Esophagus squamous epithelium (tissue), 5 donors: ENCODE measurements at places on chromosomes 4 and X.

- no peaks in the 10 kb centered on the region for H3K27me3 ChIP-seq
Measured at GRCh38 chr4:108988464-108989195, 225.8 kb upstream of the ETNPPL start.

GRCh38 chrX:24799078-24799477 is 105.4 kb downstream of the POLA1 start:
- no peaks in the 10 kb centered on the region for H3K27me3 ChIP-seq
- no peaks in the 10 kb centered on the region for H3K4me1 ChIP-seq
- no peak overlapping the region for H3K4me3 ChIP-seq

GRCh38 chr4:168955674-168956073 is 54.4 kb downstream of the CBR4 start:
- no peak overlapping the region for H3K4me3 ChIP-seq
- no peak for DNase-seq
- H3K27ac ChIP-seq = no peak overlapping the region
- no peaks in the 10 kb centered on the region for H3K4me1 ChIP-seq
- H3K36me3 ChIP-seq = no peaks in the 10 kb centered on the region
- H3K27me3 ChIP-seq = no peaks in the 10 kb centered on the region

DNA sequence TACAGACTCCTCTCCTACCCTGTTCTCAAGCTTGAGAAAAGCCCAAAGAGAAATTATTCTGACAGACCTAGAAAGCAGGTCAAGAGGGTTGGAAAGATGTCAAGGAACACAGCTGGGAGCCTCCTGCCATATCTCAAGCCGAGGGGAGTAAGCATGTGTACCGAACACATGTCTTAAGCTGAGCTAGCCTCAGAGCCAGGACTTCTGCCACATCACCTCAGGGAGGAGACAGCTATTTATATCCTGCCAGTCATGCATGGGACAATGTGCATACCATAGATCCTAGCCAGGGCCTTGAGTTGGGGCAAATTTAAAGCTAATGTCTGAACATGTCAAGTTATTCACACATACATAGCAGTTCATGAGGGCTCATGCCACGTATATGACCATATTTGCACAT is 11.8 kb downstream of the TMEM31 start:
- H3K36me3 ChIP-seq = no peaks in the 10 kb centered on the region
- no peak for DNase-seq
- H3K4me1 ChIP-seq = no peaks in the 10 kb centered on the region
- H3K27ac ChIP-seq = no peak overlapping the region

DNA sequence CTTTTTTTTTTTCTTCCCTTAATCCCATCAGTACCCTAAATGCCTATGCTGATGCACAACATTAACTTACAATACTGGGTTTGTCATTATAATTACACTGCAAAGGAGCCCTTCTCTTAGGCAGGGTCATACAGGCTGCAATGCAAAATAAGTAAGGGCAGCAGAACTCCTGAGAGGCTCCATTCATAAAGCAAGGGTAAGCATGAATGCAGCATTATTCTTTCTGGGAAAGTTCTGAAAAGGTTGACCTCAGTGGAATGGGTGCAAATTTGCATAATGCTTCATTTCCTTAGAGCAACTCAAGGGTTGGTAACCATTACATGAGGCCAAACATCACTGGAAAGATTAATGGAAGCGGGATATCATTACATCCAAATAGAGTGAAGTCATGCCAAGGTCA is 789.2 kb downstream of the KLHL13 start:
- no peak overlapping the region for H3K4me3 ChIP-seq
- no peaks in the 10 kb centered on the region for H3K27me3 ChIP-seq
- H3K27ac ChIP-seq = no peak overlapping the region
- H3K4me1 ChIP-seq = no peaks in the 10 kb centered on the region
- no peak for DNase-seq
- no peaks in the 10 kb centered on the region for H3K36me3 ChIP-seq

DNA sequence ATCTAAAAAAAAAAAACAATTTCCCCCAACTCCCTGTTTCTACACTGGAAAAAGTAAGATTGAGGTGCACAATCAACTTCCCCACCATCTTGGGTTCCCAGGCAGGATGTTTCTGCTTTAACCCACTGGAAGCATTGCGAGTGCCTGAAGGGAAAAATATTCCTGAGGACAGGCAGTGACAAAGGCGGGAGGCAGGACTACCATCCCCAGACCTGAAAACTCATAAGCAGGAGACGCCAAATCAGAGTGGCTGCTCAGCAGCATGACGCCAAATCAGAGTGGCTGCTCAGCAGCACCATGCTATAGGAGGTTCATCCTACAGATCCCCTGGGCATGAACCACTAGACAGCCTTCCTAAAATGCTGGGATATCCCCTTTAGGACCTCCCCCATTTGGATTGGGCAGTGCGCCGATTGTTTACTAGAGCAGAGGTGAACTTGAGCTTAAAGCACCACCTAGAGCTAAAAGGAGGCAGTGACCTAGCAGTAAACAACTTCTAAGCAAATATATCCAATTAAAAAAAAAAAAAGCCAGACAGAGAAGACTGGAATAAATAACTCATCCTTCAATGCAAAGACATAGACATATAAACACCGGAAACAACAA is 35.0 kb upstream of the GK start:
- H3K4me1 ChIP-seq = no peaks in the 10 kb centered on the region
- H3K36me3 ChIP-seq = no peaks in the 10 kb centered on the region
- no peak for DNase-seq
- H3K4me3 ChIP-seq = no peak overlapping the region

GRCh38 chrX:134933248-134933647 is 57.5 kb upstream of the SMIM10 start:
- H3K4me3 ChIP-seq = no peak overlapping the region
- no peak overlapping the region for H3K27ac ChIP-seq
- no peak for DNase-seq
- no peaks in the 10 kb centered on the region for H3K27me3 ChIP-seq
- no peaks in the 10 kb centered on the region for H3K36me3 ChIP-seq

GRCh38 chrX:152806035-152806434 is 24.5 kb downstream of the CETN2 start:
- H3K36me3 ChIP-seq = no peaks in the 10 kb centered on the region
- DNase-seq = no peak
- no peaks in the 10 kb centered on the region for H3K27me3 ChIP-seq
- H3K4me3 ChIP-seq = no peak overlapping the region
- H3K27ac ChIP-seq = no peak overlapping the region
- H3K4me1 ChIP-seq = no peaks in the 10 kb centered on the region

- no peak overlapping the region for H3K4me3 ChIP-seq
- no peak for DNase-seq
- no peaks in the 10 kb centered on the region for H3K27me3 ChIP-seq
- H3K36me3 ChIP-seq = no peaks in the 10 kb centered on the region
- H3K27ac ChIP-seq = no peak overlapping the region
Measured at GRCh38 chr4:99468889-99469288, 33.7 kb upstream of the ADH7 start.

DNA sequence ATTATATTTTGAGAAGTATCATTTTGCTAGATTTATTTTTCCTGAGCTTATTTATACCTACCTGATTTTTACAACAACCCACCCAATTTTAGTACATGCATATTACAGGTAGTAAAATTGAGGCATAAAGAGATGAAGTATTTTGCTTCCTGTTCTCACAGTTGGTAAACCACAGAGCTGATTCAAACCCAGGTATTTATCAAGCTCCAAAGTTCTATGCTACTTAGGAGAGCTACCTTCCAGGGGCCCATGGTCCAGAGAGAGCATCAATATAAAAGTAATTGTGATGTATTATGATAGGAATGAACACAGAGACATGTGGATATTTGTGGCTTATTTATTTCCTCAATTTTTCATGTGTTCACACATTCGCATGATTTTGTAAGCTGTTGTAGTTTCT is 20.2 kb upstream of the GBA3 start:
- H3K4me3 ChIP-seq = no peak overlapping the region
- H3K36me3 ChIP-seq = no peaks in the 10 kb centered on the region
- peaks cover 4% of the 10 kb centered on the region for H3K4me1 ChIP-seq
- no peaks in the 10 kb centered on the region for H3K27me3 ChIP-seq

DNA sequence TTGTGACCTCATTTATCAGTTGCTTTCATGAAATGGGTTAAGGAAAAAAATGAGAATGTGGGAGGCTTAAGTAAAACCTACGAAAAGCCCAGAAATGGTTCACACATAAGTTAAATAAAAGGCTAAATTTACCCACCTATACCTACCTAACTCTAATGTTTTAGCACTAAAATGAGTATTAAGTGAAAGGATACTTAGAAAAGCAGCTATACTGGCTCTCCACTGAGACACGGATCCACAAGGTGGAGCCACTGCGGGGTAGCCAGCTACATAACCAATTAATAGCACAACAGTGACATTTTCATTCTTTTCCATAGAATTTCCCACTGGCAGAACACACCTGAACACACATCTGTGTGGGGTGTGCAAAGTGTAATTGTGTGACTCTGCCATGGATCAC is 101.9 kb downstream of the MAML3 start:
- no peaks in the 10 kb centered on the region for H3K36me3 ChIP-seq
- no peak for DNase-seq
- H3K27me3 ChIP-seq = no peaks in the 10 kb centered on the region
- H3K27ac ChIP-seq = no peak overlapping the region
- H3K4me3 ChIP-seq = no peak overlapping the region

- H3K4me3 ChIP-seq = no peak overlapping the region
- H3K27ac ChIP-seq = no peak overlapping the region
- no peaks in the 10 kb centered on the region for H3K27me3 ChIP-seq
- no peaks in the 10 kb centered on the region for H3K36me3 ChIP-seq
- H3K4me1 ChIP-seq = no peaks in the 10 kb centered on the region
Measured at GRCh38 chr4:81921751-81922159, 450.0 kb upstream of the RASGEF1B start.

- H3K4me1 ChIP-seq = no peaks in the 10 kb centered on the region
- H3K36me3 ChIP-seq = no peaks in the 10 kb centered on the region
- no peak overlapping the region for H3K4me3 ChIP-seq
Measured at GRCh38 chr4:106364282-106364681, 4.3 kb downstream of the GIMD1 start.

DNA sequence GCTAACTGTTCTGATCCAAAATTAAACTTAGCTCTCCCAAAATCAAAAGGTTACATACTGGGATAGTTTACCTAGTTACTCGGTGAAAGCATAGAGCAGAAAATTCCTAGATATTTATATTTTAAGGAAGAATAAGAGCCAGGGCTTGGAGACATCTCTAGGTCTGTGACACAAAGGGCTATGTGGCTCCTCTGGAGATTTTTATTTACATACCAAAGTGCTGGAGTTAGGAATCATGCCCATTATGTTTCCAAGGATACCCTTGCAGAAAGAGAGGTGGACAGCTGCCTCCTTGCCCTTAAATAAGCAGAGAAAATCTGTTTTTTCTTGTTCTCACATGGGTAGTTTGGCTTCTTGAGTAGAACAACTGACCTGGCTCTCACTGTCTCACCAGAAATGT is 9.0 kb downstream of the COX7B2 start:
- H3K27ac ChIP-seq = no peak overlapping the region
- H3K36me3 ChIP-seq = no peaks in the 10 kb centered on the region
- no peak overlapping the region for H3K4me3 ChIP-seq
- no peaks in the 10 kb centered on the region for H3K4me1 ChIP-seq

DNA sequence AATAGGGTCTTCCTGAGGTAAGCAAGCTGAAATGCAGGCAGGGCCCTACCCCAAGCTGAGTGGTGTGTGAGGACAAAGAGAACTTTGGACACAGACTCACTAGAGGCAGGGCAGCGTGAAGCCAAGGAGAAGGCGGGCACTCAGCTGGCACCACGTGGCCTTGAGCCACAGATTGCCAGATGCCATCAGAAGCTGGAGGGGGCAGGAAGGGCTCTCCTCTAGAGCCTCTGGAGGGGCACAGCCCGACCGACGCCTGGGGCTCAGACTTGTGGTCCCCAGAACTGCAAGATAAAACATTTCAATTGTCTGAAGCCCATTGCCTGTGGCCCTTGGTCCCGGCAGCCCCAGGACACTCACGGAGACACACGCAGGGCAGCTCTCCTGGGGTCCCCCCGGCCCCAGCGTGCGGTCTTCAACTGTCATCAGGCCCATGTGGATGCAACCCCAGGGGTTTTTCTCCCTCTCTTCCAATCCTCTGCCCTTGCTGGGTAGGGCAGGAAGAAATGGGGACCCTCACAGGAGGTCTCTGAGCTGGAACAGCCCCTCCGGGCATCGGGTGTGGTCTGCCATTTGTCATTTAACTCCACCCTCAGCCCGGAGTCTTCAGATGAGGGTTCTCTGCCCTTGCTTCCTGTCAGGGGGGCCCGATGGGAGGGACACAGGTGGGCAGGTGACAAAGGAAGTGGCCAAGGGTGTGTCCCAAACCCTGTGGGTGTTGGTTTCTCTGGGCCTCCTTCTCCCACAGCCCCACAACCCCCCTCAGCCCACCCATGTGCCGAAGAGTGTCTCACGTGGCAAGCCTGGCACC is 22.2 kb downstream of the HMX1 start:
- peaks cover 100% of the 10 kb centered on the region for H3K27me3 ChIP-seq
- DNase-seq = no peak
- H3K4me3 ChIP-seq = no peak overlapping the region
- H3K4me1 ChIP-seq = no peaks in the 10 kb centered on the region
- H3K36me3 ChIP-seq = no peaks in the 10 kb centered on the region

DNA sequence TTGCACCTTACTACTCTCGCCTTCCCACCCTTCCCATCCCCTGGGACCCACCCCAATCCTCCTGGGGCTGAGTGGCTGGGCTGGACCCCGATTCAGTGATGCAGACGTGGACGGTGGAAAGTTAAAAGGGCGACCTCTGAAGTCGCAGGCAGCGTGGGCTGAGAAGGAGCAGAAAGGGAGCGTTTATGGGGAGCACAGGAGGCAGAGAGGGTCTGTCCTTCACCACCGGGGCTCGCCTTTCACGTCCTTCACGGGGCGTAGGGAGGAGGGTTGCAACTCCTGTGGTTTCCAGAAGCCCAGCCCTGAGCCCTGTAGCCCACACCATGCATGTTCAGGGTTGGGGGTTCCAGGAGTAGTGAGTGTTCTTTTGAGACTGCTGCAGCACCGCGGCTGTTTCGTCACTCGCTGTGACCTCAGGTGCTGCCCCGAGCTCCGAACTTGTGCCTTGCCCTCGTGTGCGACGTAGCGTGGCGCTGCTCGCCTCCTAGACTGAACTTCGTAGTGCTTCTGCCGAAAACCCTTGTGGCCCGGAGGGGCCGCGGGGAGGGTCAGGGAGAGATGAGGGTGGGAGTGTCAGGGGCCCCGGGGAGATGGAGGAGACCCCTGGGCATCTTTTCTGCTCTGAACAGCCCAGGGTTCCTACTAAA is 1.6 kb downstream of the NHS start:
- peak overlapping the region; percentile 81 for H3K27ac ChIP-seq
- H3K27me3 ChIP-seq = peaks cover 3% of the 10 kb centered on the region
- no peaks in the 10 kb centered on the region for H3K36me3 ChIP-seq
- peak overlapping the region; percentile 46 for H3K4me3 ChIP-seq

DNA sequence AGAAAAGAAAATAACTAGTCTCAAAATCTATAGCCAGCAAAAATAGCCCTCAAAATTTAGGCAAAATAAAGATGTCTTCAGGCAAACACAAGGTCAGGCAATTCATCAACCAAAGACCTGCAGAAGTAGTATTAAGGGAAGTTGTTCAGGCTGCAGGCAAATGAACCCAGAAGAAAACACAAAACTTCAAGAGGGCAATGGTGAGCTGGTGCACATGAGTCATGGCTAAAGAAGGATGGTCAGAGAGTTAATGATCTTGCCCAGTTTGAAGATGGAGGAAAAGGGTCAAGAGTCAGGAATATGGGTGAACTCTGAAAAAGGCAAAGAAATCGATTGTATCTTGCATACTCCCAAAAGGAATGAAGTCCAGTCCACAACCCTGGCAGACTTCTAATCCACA is 83.1 kb upstream of the FAT4 start:
- DNase-seq = no peak
- no peaks in the 10 kb centered on the region for H3K4me1 ChIP-seq
- no peaks in the 10 kb centered on the region for H3K36me3 ChIP-seq
- no peak overlapping the region for H3K27ac ChIP-seq
- no peak overlapping the region for H3K4me3 ChIP-seq
- no peaks in the 10 kb centered on the region for H3K27me3 ChIP-seq
